ENCODE measurements at places on chromosomes 16 and 17.

- DNase-seq: no peak
Observed at GRCh38 chr17:7552621-7553051, 3.8 kb downstream of the TNFSF12 start.

GRCh38 chr16:75534560-75535205 lies 1.2 kb downstream of the CHST5 start:
- DNase-seq: no peak

GRCh38 chr16:56915336-56916119 lies 16.4 kb upstream of the HERPUD1 start:
- no peak for DNase-seq

DNA sequence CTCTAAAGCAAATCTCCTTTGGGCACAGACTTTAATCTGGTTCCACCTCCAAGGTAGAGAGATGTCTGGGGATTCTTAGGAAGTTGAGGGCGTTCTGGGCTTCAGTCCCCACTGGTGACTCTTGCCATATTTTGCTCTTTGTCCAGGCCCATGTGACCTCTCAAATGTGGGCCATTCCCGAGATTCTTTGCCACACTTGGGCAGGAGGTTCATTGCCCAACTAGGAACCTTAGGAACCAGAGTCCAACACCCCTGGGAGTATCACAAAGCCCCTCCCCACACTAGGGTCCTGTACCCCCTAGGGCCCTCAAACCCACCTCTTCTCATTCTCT lies 6.5 kb downstream of the KRT14 start:
- no peak for DNase-seq

- DNase-seq: no peak
Observed at GRCh38 chr17:43020030-43020621, 2.1 kb downstream of the VAT1 start.

Measured in BJ (cell line).